Body of pancreas (tissue), 4 donors: ENCODE measurements at places on chromosomes 3 and 15. TPM values are rescaled to one million over a fixed set of nuclear protein-coding genes. Genes with fewer than 3 reads are reported as not detected.
A peak's percentile ranks its signal among the peaks of the same experiment; 100 is the strongest.

Gene MED12L
- total RNA-seq = 0.78 TPM

Gene SLC6A20
- total RNA-seq = 4.7 TPM

Gene LMOD3
- not detected for total RNA-seq

Gene CPA3
- 5.7 TPM for total RNA-seq

Gene ADAMTS17
- total RNA-seq = 24.6 TPM

Gene RFC4
- total RNA-seq = 6.6 TPM

Gene TBCCD1
- 14.0 TPM for total RNA-seq

Gene ITGA11
- 0.99 TPM for total RNA-seq

Gene ZPLD1
- not detected for total RNA-seq

Gene TTBK2
- total RNA-seq = 22.1 TPM

Gene TERC
- 17.8 TPM for total RNA-seq

Gene MEGF11
- total RNA-seq = not detected

Gene CYP1A2
- not detected for total RNA-seq

Gene STRIT1
- not detected for total RNA-seq

Gene CAND2
- total RNA-seq = 3.6 TPM

Gene SPINK8
- total RNA-seq = not detected

Gene IL16
- total RNA-seq = 2.9 TPM

Gene CAMKV
- total RNA-seq = not detected

DNA sequence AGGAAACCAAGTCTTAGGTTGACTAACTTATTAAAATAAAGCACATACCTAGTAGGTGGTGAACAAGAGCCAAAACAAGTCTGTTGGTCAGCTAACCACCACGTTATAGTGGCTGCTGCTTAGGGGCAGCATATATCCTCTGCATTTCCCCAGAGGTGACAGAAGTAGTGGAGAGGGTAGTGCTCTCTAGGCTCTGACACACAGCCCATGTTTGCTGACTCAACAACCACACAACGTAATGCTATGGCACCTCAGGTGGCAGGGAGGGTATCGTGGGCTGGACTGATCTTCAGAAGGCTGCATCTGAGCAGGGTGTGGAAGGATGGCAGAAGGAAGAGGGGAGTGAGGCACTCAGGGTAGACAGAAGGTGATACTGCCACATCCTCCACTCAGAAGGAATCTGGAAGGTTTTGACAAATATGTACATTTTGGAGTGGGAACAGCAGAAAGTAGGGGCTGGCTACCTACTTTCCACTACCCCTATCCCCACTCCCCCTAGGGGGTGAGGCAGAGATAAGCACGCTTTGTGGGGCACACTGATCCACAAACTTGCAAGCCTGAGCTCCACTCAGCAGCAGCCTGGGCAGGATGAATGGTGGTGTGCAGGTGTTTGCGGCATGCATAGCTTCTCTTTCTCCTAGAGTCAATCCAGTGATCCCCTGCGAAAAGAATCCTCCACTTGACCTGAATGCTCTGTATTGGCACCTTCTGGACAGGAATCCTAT, 178.1 kb downstream of the RORA start:
- no peak for DNase-seq

DNA sequence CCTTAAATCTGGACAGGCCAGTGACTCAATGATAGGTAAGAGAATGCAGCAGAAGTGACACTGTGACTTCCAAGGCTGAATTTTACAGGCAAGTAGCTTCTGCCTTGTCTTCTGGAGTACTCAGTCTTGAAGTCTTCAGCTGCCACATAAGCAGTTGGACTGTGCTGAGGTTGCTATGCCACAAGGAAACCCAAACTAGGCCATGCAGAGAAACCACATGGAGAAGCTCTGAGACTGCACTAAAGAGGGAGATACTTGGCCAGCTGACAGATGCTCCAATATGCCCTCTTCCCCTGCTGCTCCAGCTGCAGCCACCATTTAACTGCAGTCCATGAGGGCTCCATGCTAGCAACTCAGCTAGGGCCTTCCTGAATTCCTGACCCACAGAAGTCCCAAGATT, 119.4 kb upstream of the GADL1 start:
- no peak for DNase-seq

GRCh38 chr15:74988007-74988800, 7.2 kb upstream of the SCAMP5 start:
- peak; percentile 71 for DNase-seq

DNA sequence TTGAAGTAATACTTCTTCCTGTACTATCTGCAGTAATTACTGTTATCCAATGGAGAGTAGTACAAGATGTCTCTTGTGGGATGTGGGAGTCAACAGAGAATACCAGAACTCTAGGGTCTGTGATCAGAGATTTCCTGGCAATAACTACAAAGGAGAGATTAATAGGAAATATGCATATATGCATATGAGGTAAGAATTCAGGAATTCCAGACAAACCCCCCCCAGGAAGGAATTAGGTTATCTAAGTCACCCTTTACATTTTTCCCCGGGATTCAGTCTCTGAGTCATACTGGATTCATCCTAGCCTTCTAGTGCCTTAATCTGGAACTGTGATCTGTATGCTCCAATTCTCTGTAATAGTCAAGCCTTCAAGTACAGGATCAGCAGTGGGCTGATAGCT, 49.4 kb downstream of the GTF2E1 start:
- DNase-seq = no peak

- no peak for DNase-seq
Measured at GRCh38 chr3:47874913-47875312, 72.0 kb downstream of the DHX30 start.

GRCh38 chr3:23217872-23218554, 14.9 kb downstream of the UBE2E2 start:
- no peak for DNase-seq

GRCh38 chr15:31273258-31273941, 53.2 kb upstream of the KLF13 start:
- DNase-seq = no peak

DNA sequence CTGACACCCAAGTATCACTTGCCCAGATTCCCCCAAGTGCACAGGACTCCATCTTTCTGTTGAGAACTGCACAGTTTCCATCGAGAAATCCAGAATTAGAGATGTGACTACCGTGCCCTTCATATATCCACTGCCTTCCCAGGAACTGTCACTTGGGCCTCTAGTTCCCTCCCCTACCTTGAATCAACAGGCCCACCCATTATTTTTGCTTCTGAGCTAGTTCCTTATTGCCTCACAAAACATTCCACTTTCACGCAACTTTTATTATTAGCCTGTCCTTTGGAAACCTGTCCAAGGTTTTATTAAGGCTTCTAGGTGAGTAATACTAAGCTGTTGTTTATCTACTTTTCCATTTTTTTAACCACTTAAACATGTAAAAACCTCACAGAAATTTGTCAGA, 17.1 kb upstream of the SLC30A4 start:
- DNase-seq = no peak

GRCh38 chr3:17032407-17033034, 147.8 kb downstream of the PLCL2 start:
- DNase-seq = no peak

GRCh38 chr3:171165983-171166382, 139.5 kb upstream of the SLC2A2 start:
- DNase-seq = no peak

DNA sequence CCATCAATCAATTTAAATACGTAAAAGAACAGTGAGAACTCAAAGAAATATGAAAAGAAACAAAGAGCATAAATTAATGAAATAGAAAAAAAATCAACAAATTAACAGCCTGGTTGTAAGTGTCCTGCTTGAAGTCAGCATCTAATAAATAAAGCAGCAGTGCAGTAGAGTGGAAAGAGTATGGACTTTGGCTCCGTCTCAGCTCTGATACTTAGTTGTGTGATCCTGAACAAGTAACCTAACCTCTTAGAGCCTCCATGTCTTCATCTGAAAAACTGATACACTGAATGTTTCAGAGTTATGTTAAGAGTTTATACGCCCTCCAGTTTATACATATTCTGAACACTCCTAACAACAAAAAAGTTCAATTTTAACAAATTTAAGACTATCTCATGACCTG, 44.6 kb downstream of the TFDP2 start:
- DNase-seq = no peak

DNA sequence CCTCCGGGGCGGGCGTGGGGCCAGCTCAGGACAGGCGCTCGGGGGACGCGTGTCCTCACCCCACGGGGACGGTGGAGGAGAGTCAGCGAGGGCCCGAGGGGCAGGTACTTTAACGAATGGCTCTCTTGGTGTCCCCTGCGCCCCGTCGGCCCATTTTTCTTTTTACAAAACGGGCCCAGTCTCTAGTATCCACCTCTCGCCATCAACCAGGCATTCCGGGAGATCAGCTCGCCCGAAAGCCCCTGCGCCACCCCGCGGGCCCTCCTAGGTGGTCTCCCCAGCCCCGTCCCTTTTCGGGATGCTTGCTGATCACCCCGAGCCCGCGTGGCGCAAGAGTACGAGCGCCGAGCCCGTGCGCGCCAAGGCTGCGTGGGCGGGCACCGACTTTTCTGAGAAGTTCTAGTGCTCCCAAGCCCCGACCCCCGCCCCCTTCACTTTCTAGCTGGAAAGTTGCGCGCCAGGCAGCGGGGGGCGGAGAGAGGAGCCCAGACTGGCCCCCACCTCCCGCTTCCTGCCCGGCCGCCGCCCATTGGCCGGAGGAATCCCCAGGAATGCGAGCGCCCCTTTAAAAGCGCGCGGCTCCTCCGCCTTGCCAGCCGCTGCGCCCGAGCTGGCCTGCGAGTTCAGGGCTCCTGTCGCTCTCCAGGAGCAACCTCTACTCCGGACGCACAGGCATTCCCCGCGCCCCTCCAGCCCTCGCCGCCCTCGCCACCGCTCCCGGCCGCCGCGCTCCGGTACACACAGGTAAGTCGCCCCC, at the start of gene THBS1:
TSS of gene THBS1 (plus strand) at position 595 of the 757 bp plus-strand sequence. CDS start 779 bp downstream, outside the sequence.
- DNase-seq = peak; percentile 88

DNA sequence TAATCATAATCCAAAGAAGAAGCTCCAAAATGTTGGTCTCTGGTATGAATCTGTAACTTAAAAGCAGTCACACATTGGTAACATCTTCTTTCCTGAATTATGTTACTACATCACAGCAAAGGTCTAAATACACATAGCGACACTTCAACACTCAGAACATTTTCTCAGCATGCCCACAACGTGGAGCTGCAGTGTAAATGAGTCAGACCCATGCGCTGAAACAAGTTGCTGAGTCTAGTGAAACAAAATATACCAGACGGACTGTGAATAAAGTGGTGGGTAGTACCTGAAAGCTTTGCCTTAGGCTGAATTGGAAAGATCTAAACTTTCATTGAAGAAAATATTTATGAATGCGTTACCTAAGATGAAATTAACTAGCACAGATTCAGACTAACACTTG, 33.2 kb upstream of the GOLGA8B start:
- DNase-seq = peak; percentile 34

DNA sequence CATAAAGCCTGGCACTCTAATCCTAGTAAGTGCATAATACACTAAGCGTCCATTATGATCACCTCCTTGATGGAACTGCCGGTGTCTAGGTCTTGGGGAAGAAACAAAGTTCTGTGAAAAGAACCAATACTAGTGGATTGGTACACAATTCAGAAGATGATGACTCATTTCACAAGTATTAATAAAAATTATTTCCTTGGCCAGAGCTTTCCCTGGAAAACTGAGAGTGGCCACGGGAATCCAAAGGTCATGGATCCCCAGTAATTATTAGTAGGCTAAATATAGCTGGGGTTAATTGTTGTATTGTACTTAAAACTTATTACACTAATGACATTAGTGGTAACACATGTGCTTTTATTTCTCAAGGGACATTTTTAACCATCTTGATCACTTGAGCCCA, 808.0 kb upstream of the NR2F2 start:
- no peak for DNase-seq

- DNase-seq = peak; percentile 55
Measured at GRCh38 chr3:150469031-150469930, 61.2 kb downstream of the TSC22D2 start.

GRCh38 chr3:14562121-14562890, 22.2 kb upstream of the GRIP2 start:
- DNase-seq = no peak

- peak; percentile 60 for DNase-seq
Measured at GRCh38 chr3:11661827-11662226, 18.1 kb upstream of the VGLL4 start.

DNA sequence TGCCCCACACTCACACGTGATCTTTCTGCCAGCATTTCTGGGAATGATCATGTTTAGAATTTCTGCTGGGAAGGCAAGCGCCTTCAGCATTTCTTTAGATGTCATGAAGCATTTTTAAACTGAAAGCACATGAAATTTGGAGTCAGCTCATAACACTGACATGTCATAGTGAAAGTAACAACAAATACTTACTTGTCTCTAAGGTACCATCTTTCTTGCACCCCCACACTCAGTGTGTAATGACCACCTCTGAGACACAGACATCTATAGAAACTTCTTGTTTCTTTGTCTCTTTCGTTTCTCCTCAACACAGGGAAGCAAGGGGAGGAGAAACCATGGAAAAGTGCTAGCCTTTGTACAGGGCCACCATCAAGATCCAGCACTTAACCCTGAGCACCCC, 171.7 kb downstream of the RORA start:
- no peak for DNase-seq

DNA sequence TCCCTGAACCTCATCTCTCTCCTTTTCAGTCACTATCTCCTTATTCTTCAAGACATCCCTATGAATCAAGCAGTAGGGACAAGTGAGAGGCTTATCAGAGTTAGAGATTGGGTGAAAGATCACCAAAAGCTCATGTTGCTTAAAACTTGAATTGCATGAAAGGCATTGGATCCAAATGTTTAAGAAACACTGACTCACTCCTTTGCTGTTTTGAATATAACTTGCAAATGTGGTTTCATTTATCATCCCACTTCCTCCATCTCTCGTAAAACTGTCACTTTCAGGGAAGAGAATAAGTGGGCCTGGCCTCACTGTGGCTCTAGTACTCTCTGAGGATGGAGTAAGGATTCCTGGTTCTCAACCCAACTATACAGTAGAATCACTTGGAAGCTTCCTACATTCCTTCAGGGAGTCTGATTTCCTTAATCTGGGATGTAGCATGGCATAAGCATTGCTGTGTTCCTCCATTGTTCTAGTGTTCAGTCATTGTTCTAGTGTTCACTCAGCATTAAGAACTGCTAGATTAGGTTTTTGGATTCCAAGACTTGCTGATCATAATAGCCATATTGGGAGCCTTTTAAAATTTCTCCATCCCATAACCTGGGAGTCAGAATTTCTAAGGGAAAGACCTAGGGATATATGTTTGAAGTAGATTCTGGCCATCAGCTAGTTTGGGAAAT, 171.8 kb downstream of the TMEM108 start:
- no peak for DNase-seq
